ENCODE measurements at places on chromosomes 12 and 14.

GRCh38 chr14:87883750-87884149 lies 109.2 kb downstream of the GALC start:
- DNase-seq: no peak

DNA sequence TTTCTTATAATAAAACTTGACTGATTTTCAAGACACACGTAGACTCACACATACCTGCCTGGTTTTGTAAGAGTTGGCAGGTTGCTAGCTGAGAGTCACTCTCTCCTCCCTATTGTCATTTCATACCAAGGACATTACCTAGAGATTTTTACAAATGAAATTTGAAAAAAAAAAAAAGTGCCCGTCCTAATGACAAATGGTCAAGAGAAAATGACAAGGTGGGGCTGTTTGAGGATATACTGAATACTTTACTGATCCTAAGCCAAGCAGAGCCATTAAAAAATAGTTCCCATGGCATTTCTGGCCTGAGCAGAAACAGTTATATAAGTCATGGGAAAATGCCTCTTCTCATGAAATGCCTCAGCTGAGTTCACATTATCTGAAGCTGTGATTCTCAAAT lies 150.2 kb downstream of the DYRK2 start:
- DNase-seq: no peak

DNA sequence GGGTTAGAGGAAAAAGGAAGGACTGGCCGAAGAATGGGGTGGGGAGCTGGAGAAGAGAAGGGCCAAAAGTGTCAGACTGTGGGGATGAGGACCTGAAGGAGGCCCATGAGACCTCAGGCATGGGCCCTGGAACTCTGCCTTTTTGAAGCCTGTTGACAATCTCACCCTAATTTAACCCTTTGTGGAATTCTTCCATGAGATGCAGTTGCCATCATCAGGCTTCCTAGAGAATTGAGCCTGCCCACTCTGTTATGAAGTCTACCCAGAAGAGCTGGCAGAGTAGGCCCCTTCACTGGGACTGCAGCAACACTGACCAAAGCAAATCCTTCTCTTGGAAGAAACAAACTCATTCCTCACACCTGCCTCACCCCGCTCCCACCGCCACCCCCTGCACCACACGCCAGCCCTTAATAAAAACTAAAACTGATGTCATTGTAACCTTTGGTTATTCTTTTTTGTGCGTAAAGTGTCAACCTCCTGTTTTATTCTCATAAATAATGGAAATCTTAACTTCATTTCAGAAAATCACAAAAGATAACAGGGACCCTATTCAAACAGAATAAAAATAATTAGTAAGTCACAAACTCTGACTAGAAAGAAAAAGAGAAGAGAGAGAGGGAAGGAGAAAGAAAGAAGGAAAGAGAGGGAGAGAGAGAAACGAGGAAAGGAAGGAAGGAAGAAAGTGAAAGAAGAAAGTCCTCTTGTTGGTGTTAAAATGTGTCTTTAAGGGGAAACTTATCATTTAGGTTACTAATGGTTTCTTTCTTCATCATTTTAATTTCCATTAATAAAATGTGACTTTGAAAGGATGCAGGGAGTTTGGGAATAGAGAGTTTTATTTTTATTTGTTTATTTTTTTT lies 61.3 kb downstream of the CRADD start:
- no peak for DNase-seq

- peak; percentile 76 for DNase-seq
Observed at GRCh38 chr14:89430391-89431236, 13.6 kb upstream of the FOXN3 start.

DNA sequence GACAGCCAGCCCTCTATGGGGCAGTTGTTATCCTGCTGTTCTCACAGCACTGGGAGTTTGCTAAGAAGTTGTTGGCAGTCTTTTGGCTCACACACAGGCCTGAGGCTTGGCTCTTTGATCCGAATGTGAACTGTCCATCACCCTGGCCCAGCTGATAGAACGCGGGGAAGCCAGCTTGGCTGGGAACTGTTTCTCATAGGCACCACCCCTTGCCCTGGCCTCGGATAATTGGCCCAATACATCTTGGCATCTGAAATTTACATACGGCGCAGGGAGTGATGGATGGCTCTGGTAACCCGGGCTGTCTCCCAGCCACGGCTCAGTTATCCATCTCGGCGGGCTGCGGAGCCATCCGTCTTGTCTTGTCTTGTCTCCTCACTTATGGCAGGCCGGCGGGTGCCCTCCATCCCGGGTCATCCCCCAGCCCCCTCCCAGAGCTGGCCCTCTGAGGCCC lies 164.1 kb downstream of the PHETA1 start:
- no peak for DNase-seq

GRCh38 chr12:88985631-88986030 lies 366.7 kb downstream of the DUSP6 start:
- no peak for DNase-seq

GRCh38 chr12:124506145-124506831 lies 61.1 kb downstream of the NCOR2 start:
- no peak for DNase-seq

- no peak for DNase-seq
Observed at GRCh38 chr12:51672334-51672733, 81.3 kb downstream of the SCN8A start.

DNA sequence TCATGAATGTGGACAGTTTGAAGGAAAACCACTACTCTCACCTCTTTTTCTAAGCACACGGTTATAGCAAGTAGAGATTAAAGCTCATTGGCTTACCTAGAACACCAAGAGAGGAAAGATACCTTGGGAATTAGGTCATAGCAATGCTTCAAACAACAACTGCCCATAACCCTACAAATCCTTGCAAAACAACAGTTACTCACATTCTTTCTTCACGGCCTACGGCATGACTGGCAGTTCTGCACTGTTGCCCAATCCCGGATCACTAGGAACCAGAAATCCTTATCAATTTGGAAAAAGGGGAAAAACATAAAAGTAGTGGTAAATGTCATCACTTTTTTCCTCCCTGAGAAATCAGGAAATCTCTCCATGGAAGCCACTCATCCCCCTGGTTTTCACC lies 9.6 kb upstream of the ISM2 start:
- no peak for DNase-seq

DNA sequence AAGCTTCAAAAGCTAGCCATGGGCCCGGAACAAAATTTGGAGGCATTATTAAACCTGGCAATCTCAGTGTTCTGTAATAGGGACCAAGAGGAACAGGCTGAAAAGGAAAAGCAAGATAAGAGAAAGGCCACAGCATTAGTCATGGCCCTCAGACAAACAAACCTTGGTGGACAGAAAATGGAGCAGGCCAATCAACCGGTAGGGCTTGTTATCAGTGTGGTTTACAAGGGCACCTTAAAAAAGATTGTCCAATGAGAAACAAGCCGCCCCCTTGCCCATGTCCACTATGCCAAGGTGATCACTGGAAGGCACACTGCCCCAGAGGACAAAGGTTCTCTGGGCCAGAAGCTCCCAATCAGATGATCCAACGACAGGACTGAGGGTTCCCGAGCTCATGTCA lies 653.9 kb upstream of the TMEM132C start:
- no peak for DNase-seq

DNA sequence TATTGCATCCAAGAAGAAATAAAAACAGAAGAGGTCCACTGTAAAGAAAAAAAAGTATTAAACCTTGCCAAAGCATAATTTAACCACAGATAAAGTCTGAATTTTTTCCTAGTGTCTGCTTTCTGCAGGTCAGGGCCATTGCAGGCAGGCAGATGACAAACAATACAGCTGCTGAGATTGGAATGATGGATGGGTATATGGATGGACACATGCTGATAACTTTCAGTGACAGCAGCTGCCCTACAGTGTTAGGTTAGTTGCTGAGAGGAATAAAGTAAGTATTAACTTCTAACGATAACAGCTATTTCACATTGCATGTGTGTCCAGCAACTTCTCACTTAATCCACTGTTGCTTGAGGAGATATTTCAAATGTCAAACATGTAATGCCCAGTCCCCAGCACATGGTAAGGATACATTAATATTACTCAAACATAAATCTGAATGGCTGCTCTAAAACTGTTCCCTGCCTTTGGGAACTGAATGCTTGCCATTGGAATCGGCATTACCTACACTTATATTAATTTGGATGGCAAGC lies 515.3 kb downstream of the RMST start:
- DNase-seq: no peak

DNA sequence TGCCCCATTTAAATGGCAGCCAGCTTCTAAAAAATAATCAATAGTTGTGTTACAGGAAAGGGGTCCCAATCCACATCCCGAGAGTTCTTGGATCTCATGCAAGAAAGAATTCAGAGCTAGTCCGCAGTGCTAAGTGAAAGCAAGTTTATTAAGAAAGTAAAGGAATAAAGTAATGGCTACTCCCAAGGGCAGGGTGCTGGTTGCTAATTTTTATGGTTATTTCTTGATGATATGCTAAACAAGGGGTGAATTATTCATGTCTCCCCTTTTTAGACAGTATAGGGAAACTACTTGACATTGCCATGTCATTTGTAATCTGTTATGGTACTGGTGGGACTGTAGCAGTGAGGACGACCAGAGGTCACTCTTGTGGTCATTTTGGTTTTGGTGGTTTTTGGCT lies 591.3 kb downstream of the LRFN5 start:
- DNase-seq: no peak

- DNase-seq: no peak
Observed at GRCh38 chr12:5220099-5220498, 176.4 kb downstream of the KCNA5 start.

DNA sequence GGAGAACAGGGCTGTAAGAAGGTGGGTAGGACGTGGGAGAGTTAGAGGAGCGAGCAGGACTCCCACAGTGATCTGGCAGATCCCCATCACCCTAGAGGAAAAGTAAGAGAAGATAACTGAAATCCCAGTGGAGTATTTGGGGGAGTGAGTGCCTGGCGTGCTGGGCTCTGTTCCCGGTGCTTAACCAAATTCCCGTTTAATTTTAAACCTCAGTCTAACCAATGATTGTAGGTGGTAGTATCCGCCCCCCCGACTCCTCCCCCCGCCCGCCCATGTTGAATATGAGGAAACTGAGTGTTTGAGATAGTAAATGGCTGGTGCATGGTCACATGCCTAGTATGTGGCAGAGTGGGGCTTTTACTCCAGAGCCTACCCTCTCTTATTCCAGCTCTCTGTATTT lies 1.2 kb downstream of the TARBP2 start:
- no peak for DNase-seq

- DNase-seq: no peak
Observed at GRCh38 chr12:102197789-102198188, at the start of gene PMCH. PMCH (minus strand) TSS chr12:102197833; CDS start chr12:102197770, 63 bp downstream.

- no peak for DNase-seq
Observed at GRCh38 chr14:75202657-75203056, 26.2 kb upstream of the TMED10 start.

DNA sequence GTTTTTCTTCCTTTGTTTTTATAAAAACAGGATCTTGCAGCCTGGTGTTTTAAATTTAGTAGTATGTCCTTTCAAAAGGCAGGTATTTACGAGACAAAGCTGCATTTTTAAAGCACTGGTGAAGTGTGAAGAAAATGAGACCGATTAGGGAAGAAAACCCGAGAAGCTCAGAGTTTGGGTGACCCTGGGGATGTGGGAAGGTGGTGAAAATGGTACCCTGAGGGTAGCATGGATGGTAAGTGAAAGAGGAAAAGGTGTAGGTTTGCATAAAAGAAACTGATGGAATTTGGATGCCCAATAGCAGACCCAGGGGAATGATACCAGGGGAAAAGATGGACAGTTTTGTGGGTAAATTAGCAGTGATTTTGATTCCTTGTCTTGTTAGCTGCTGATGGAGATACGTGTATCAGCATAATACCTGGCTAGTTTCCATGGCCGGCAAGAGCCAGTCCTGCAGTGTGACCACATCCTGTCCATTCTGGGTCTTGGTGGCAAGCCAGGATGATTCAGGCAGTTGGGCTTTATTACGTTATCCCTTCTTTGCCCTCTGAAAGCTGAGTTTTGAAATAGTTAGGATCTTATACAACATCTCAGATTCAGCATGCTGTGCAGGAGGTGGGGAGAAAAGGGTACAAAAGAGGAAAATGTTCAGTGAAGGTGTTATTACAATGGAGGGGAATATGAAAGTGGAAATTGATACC lies 8.9 kb downstream of the BICD1 start:
- DNase-seq: no peak

GRCh38 chr12:28457785-28458184 lies 267.5 kb downstream of the CCDC91 start:
- no peak for DNase-seq

DNA sequence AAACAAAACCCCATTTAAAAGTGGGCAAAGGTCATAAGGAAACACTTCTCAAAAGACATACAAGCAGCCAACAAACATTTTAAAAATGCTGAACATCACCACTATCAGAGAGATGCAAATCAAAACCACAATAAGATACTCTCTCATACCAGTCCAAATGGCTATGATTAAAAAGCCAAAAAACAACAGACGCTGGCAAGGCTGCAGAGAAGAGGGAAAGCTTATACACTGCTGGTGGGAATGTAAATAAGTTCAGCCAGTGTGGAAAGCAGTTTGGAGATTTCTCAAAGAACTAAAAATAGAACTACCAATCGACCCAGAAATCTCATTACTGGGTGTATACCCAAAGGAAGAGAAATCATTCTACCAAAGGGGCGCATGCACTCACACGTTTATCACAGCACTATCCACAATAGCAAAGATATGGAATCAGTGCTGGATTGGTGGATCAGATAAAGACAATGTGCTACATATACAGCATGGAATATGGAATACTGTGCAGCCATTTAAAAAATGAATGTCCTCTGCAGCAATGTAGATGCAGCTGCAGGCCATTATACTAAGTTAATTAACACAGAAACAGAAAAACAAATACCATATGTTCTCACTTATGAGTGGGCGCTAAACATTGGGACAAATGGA lies 102.1 kb upstream of the DAAM1 start:
- DNase-seq: no peak

DNA sequence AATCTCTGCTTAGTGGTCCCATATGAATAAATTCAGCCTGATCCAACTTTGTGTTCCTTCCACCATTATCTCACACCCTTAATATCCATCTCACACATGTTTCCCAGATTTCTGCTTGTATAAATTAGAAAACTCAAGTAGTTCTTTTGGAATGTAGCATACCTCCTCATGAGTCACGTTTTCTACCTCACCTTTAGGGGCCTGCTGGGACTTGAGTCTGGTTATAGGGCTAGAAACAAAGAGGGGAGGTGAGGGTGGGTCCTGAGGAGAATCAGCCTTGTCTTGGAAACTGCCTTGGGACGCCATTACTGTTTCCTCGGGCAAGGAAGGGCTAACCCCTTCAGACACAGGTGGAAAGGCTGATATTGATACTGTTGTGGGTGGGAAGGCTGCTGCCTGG lies 51.1 kb downstream of the EMP1 start:
- DNase-seq: no peak

DNA sequence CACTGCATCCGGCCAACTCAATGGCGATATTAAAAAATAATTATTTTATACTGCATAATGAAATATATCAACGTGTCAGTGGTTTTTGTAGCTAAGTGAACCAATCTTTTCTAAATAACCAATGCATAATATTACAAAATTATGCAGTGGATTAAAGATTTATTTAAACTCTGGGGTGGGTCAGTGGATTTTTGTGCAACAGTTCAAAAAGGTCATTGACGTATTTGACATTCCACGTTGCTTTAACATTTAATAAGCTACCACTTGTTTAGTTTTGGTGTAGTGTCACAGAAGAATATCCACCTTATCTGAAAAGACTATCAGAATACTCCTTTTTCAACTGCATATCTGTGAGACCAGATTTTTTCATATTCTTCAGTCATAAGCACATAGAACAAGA lies 2.6 kb downstream of the ZC3H14 start:
- DNase-seq: no peak
